ENCODE measurements at places on chromosomes 4 and X.

DNA sequence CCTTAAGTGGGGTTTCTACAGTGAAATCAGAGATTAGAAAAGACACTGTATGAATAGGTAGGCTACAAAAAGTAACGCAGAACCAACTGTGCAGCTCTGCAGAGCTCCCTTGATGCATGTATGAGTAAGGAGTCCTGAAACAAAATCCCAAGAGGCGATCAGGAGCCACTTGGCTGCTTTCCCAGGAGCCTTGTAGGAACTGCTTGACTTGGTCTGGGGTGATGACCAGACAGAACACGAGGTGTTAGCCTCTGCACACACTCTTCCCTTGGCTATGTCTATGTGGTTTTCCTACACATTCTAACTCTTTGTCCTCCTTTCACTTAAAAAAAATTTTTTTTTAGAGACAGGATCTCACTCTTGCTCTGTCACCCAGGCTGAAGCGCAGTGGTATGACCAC, 22.8 kb upstream of the AP1S2 start:
- no peak for DNase-seq

DNA sequence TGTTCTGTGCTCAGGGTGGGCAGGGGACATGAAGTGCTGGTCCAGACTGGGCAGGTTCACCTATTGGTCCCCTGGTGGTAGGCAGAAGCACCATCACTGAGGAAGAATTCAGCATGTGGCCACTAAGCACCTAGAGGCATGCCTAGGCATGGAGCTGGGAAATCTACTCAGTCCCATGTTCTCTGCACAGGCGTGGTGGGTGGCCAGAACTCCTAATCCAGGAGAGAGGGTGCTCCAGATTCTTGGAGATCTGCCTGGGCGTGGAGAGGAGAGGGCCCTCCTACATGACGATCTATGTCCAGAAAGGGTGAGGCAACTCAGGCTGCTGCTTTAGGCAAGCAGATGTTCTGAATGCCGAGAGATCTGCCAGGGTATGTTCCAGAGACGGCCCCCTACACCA, 44.6 kb upstream of the MAGEC2 start:
- no peak for DNase-seq

- no peak for DNase-seq
Observed at GRCh38 chr4:5477613-5478012, 230.7 kb downstream of the EVC2 start.

- DNase-seq: peak; percentile 6
Observed at GRCh38 chr4:45072981-45073380, 346.6 kb upstream of the GNPDA2 start.

DNA sequence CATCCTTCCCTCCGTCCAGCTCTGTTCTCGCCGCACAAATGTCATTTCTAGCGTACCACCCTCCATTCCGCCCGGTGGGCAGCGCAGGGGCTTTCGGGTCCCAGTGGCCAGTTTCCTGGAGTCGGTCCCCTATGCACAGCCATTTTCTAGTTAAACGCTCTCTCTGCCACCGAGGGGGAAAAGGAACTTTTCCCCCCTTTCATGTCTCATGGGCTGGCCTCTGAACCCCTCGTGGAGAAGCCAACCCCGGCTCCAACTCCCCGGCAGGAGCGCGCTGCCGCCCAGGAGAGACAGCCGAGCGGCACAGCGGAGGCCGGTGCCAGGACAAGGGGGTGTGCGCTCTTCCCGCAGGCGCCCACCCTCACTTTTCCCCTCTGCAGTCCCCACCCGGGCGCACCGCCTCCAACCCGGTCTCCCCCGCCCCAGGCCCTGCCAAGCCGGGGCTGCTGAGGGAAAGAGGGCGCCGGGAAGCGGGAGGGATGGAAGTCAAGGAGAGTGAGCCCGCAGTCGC, 662 bp downstream of the APBB2 start:
- no peak for DNase-seq

- DNase-seq: no peak
Observed at GRCh38 chr4:185738038-185738552, 73.9 kb downstream of the SORBS2 start.

DNA sequence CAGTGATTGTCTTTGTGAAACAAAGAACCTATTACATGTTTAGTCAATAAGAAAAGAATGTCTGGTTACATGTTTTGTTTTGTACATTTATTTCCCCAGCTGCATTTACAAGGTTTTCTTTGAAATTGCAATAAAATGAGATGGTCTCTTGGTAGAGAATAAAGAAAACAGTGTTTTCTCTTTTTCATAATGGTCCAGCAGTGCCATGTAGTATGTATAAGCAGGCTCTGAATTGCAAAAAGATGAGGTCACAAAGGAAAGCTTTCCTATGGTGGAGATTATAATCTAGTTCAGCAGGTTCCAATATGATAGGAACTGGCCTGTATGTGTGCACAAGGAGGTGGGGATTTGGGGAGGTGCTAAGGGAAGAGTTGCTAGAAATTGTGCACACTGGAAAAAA, 1417.3 kb downstream of the STIM2 start:
- DNase-seq: no peak

GRCh38 chrX:100207331-100208024, 202.6 kb downstream of the PCDH19 start:
- peak; percentile 0 for DNase-seq

GRCh38 chr4:159545556-159545955, 442.7 kb downstream of the RAPGEF2 start:
- no peak for DNase-seq

DNA sequence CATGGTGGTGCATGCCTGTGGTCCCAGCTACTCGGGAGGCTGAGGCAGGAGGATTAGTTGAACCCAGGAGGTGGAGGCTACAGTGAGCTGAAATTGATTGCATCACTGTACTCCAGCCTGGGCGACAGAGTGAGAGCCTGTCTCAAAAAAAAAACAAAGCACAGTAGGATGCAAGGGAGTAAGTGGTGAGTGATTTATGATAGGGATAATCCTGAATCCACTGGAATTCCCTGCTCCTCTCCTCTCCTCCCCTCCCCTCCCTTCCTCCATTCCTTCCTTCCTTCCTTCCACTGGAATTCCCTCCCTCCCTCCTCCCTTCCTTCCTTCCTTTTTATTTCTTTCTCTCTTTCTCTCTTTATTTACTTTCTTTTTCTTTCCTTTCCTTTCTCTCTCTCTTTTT, 40.9 kb upstream of the NKRF start:
- DNase-seq: no peak

- no peak for DNase-seq
Observed at GRCh38 chr4:55951191-55951922, 2.6 kb downstream of the CEP135 start.

- DNase-seq: no peak
Observed at GRCh38 chr4:148448141-148448540, 5.9 kb upstream of the NR3C2 start.

GRCh38 chrX:148517176-148517575, 16.8 kb downstream of the AFF2 start:
- DNase-seq: no peak

GRCh38 chr4:8176547-8177399, 18.2 kb upstream of the ABLIM2 start:
- peak; percentile 78 for DNase-seq

- no peak for DNase-seq
Observed at GRCh38 chr4:127204322-127204721, 428.4 kb upstream of the INTU start.

DNA sequence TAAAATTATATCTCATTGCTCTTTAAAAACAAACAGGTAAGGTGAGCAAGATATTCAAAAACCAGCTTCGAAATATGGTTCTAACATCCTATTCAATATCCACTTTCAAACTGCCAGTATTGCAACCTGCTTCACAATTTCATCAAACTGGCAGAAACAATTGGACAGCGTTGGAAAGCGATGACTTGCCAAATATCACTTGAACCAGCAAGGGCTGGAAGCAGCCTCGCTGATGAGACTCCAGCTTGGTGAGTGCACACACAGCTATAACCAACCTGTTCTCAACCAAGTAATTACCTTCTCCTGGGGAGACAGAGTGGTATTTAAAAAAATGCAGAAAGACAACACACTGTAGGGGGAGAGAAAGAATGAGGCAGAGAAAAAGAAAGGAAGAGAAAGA, 155.8 kb upstream of the RAI2 start:
- no peak for DNase-seq

DNA sequence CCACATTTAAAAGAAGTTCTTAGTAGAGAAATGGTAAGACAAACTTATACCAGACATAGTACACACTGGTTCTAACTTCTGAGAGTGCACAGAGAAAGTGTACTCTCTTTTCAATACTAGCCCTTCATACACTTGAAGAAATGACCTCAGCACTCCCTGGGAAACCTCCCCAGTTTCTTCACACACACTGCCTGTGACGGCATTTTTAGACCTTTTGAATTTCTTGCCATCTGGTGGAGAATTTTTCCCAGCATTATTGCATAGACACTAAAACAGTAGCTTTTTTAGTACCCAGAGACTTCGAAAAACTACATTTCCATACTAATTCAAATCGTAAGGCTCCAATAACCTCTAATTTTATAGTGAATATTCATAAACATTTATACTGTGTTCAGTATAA, 341.6 kb upstream of the MAOA start:
- DNase-seq: no peak

DNA sequence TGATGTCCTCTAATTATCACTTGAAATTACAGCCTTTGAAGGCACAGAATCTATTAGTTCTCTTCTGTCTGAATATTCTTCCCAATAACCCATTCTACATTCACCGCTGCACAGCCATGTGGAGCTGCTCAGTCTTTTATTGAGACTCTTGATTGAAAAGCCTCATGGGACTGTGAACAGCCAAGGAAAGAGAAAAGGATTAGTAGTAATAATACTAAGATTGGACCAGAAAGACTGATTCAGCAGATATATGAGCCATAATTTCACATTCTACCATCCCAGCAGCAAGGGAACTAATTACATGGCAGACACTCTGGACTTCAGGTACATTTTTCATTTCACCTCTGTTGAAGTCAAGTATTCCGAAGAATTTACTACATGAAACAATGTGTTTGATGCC, 2471.7 kb downstream of the ARAP2 start:
- no peak for DNase-seq

GRCh38 chr4:106627051-106627450, 258.5 kb upstream of the GIMD1 start:
- DNase-seq: no peak

GRCh38 chr4:82496349-82496748, 65.4 kb downstream of the TMEM150C start:
- DNase-seq: no peak

DNA sequence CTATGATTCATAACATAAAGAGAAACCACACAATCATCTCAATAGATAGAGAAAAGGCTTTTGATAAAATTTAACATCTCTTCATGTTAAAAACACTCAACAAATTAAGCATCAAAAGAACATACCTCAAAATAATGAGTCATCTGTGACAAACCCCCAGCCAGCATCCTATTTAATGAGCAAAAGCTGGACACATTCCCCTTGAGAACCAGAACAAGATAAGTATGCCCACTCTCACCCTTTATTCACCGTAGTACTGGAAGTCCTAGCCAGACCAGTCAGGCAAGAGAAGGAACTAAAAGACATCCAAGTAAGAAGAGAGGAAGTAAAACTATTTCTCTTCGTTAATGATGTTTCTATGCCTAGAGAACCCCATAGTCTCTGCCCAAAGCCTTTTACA, 507.2 kb downstream of the PABPC4L start:
- peak; percentile 12 for DNase-seq

GRCh38 chrX:105462186-105462585, 241.7 kb upstream of the TEX13A start:
- DNase-seq: no peak

DNA sequence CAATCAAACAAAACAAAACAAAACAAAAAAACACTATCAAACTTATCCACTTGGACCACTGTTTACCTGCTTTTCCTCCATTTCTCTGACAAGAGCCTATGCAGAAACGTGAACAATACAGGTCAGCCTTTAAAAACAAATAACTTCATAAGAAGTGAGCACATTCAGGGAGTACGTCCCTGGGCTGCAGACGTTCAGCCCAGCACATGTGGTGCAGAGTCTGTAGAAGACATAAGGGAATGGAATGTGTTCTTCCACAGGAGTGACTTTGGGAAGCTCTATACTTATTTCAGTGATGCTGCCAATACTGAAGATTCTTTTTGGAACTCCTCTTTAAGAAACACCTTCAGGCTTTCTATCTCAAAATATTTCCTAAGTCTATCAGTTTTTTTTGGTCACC, 120.6 kb downstream of the SPRY1 start:
- DNase-seq: no peak

GRCh38 chr4:48504352-48504751, 14.3 kb downstream of the ZAR1 start:
- DNase-seq: no peak

DNA sequence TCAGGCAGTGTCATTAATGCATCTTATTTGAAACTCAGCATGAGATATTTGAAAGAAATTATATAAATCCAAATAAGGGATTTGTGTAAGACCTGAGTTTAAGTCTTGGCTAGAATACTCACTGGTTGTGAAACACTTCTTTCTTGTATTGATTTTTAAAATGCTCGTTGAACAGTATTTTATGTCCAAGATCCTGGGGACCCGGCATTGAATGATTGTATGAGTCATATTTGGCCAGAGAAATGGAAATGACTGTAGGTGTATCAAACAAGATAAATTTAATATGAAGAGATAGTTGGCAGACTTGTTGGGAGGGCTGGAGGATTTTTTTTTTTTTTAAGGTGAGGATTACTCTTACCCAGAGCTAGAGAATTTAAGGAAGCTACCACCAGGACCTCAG, 606.1 kb upstream of the CPEB2 start:
- no peak for DNase-seq

DNA sequence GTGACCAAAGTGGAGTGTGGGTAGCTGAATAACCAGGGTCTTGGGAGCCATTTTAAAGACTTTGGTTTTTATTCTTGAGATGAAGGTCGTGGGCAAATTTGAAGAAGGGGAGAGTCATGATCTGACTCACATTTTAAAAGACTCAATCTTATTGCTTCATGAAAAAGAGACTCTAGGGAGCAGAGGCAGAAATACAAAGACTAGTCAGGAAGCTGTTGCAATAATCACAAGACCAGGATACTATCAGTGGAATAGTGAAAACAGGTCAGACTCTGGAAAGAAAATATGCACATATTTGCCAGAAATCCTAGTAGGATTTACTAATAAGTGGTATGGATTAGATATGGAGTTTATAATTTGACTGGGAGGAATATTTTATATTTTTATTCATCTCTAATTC, 448.4 kb downstream of the RAPGEF2 start:
- no peak for DNase-seq

DNA sequence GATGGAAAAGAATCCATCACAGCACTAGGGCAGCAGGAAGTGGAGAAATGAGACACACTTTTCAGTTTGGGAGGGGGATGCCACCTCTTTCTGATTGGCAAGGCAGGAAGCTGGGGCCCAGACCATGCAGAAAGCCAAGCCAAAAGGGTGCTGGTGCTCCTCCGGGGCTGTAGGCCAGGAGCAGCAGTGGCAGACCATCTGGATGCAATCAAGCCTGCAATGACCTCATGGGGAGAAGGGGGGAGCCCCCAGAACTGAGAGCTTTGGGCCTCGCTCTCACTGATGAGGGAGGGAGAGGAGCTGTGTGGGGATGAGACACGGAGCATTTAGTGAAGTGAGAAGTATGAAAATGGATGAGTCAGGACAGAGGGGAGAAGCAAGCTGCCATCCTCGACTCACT, 141.3 kb upstream of the NALF2 start:
- DNase-seq: no peak

GRCh38 chrX:1420371-1420770, 28.5 kb upstream of the SLC25A6 start:
- no peak for DNase-seq

GRCh38 chr4:76447393-76447851, 12.4 kb downstream of the SHROOM3 start:
- no peak for DNase-seq

- DNase-seq: no peak
Observed at GRCh38 chrX:132504417-132504816, 15.6 kb upstream of the MBNL3 start.

- peak; percentile 82 for DNase-seq
Observed at GRCh38 chrX:153900831-153901752, 3.4 kb upstream of the AVPR2 start.
